Colonic mucosa (tissue), 4 donors: ENCODE measurements at places on chromosomes 3 and 15. TPM values are rescaled to one million over a fixed set of nuclear protein-coding genes. Genes with fewer than 3 reads are reported as not detected.
A peak's percentile ranks its signal among the peaks of the same experiment; 100 is the strongest.

- no peak for DNase-seq
Measured at GRCh38 chr15:94164971-94165370, 66.4 kb upstream of the MCTP2 start.

DNA sequence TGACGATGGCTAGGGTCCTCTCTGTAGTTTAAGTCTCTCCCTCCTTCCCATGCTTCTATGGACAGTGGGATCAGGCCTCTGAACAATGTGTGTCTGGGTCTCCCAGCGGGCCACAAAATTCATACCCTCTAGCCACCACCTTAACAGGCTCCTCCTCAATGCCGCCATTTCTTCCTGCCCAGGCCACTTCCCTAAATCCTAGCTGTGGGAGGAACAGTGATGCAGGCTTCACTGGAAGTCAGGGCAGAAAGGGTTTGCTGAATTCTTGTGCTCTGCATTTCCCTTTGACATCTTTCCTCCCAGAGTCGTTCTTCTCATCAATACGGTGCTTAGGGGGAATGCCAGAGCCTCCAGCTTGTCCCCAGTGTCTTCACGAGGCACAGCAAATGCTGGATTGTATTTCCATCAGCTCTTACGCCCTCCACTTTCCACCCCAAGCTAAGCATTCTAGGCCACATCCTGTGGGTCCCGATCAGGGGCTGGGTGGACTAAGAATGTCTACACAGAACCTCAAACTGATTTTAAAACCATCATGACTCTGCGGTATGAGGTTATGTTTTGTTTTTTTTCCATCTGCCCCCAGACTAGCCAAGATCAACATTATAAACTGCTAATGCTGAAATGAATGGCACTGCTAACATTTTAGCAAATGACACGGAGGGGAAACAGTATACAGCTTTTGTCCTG lies 11.9 kb upstream of the LDHAL6B start:
- no peak for DNase-seq

- DNase-seq, result no peak
Measured at GRCh38 chr3:45580112-45580765, 14.3 kb upstream of the LIMD1 start.

DNA sequence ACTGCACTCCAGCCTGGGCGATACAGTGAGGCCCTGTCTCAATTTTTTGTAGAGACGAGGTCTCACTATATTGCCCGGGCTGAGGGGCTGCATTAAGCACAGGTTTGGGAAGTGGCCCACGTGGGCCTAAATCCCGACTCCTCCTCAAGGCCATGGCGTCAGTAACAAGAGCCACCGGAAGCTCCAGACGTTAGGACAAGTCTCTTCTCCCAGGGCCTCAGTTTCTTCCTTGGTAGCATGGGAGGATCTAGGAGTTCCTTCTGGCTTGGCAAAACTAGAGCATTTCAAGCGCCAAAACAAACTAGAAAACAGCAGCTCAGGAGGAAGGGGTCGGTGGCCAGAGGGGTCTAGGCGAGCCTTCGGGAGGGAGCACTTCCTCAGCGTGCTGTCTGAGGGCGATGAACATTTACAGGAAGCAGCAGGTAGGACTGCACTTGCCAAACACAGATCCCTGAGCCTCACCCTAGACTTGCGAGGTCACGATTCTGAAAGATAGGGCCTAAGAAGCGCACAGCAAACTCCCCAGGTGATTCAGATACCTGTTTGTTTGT lies 536 bp downstream of the SNAPC5 start:
- no peak for DNase-seq

- peak; percentile 41 for DNase-seq
Measured at GRCh38 chr15:99476413-99477222, 89.2 kb upstream of the MEF2A start.

GRCh38 chr3:129794311-129795185 lies 99.0 kb downstream of the TMCC1 start:
- DNase-seq, result peak; percentile 74

DNA sequence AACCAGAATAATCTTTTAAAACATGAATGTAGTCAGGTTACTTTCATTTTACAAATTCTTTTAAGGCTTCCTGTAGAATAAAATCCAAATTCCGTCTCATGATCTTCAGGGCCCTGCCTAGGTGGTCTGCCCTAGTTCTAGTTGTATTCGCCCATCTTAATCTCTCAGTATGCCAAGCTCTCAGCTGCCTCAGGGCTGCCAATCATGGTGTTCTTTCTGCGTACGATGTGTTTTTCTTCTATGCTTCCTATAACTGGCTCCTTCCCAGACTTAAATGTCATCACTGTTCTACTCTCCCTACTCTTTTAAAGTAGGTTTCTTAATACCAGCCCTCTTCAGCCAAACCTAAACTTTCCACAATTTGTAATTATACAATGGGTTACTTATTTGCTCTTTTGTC lies 107.4 kb downstream of the GREM1 start:
- no peak for DNase-seq

DNA sequence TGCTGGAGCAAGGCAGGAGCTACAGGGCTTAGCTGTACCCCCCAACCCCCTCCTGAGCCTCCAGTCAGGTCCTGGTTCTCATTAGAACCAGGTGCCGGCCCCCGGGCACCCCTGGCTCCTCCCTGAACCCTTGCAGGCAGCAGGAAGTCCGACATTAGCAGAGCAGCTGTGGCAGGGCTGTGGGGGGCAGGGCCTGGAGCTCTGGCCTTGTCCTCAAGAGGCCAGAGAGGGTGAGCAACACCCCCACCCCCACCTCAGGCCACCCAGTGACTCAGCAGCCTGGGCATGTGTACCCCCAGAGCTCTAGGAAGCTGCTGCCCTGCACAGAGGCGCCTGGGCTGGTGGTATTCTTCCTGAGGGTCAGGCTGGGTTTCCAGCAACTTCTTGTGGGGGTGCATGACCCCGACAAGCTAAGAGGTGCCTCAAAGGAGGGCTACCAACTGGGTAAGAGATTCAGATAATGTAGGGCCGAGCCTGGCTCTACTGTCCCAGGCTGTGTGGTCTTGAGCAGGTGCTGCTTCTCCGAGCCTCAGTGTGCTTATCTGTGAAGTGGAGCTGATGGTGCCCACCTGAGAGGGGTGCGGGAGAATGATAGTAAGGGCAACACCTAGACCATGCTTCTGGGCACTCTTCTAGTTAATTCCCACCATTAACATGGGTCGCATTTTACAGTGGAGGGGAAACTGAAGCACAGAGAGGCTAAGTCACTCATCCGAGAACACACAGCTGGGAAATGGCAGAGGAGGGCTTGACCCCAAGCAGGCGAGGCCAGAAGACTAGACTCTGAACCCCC lies 16.0 kb downstream of the H1-8 start:
- no peak for DNase-seq

DNA sequence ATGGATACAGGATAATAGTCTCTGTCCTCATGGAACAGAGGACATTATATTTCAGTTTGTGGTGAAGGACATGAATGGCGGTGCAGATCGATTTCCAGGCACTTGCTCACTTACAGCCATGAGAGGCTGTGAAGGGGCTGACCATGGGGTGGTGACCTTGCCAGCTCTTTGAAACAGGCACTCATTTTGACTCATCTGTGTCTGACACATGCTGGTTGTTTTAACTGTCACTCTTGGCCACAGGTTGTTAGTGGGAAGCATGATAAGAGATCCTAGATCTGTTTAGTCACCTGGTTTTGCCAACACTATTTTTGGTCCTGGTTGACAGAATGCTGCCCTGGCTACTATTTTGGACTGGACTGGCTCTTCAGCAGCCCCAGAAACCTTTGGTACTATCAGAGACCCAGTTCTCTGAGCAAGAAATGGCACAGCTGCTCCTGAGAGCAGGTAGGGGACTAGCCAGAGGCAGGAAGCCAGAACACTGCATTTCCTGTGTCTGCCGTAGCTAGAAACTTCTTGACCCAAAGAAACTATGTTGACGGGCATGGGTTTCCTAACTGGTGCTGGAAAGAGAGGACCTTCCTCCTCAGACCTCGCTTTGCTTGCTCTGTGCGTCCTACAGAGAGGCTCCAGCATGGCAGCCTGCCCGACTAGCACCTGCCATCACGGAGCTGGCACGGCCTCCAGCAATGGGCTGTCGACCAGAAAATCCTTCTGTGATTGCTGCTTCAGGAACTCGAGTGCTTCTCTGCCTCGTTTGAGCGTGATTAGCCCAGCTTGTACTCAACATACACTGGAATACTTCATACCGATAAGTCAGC lies 6.3 kb downstream of the PXYLP1 start:
- DNase-seq, result no peak

GRCh38 chr3:123984957-123985356 lies 7.0 kb downstream of the ROPN1 start:
- no peak for DNase-seq

Gene CFAP100
- total RNA-seq, result not detected

- DNase-seq, result no peak
Measured at GRCh38 chr3:14434498-14435151, 32.2 kb downstream of the SLC6A6 start.

DNA sequence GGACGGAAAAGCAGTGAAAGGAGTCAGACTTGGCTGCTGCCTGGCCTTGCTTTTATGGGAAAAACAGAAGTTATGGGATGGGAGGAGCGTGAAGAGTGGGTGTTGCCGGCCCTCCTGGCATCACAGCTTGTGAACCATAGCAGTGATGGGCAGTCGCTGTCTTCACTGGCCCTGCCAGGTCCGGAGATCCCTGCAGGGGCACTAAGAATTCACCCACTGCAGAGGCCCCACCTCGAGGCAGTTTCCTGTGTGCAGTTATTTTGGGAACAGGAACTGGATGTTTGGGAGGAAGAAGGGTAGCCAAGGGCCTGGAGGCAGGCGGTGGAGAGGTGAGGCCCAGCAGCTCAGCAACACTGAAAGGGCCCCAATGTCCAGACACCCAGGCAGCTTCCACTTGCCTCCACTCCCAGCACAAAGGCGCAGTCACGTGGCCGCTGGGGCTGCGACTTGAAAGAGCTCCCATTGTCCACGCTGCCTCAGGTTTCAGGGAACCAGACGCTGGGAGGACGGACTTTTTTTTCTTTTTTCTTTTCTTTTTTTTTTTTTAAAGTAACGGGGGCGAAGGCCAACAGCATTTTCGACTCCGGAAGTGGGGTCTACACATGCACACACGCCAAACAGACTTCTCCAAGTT lies 255.6 kb downstream of the ZNF621 start:
- DNase-seq, result peak; percentile 36

Gene ANKRD63
- not detected for total RNA-seq

- DNase-seq, result no peak
Measured at GRCh38 chr3:186517218-186517617, 27.0 kb downstream of the CRYGS start.

Gene CCR9
- not detected for total RNA-seq

Gene GNAT1
- not detected for total RNA-seq

DNA sequence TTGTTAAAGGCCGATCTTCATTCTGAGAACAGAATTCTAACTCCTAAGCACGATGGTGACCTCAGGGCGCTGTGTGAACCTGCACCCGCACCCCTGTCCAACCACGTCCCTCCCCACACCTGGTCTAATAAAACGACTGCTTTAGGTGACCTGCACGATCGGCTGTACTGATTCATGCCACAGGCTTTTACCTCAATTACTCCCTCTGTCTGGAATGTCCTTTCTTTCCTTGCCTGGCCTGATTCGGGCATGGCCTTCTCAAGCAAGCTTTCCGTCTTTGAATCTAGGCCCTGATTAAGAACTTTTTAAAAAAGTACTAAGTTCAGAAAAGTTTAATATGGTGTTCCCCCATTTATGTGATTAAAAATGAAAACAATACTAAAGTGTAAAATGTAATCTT lies 842 bp upstream of the U2SURP start:
- DNase-seq, result peak; percentile 44

GRCh38 chr15:36210426-36210825 lies 369.0 kb upstream of the CDIN1 start:
- no peak for DNase-seq

- DNase-seq, result no peak
Measured at GRCh38 chr15:48334260-48334659, 3.0 kb downstream of the DUT start.

DNA sequence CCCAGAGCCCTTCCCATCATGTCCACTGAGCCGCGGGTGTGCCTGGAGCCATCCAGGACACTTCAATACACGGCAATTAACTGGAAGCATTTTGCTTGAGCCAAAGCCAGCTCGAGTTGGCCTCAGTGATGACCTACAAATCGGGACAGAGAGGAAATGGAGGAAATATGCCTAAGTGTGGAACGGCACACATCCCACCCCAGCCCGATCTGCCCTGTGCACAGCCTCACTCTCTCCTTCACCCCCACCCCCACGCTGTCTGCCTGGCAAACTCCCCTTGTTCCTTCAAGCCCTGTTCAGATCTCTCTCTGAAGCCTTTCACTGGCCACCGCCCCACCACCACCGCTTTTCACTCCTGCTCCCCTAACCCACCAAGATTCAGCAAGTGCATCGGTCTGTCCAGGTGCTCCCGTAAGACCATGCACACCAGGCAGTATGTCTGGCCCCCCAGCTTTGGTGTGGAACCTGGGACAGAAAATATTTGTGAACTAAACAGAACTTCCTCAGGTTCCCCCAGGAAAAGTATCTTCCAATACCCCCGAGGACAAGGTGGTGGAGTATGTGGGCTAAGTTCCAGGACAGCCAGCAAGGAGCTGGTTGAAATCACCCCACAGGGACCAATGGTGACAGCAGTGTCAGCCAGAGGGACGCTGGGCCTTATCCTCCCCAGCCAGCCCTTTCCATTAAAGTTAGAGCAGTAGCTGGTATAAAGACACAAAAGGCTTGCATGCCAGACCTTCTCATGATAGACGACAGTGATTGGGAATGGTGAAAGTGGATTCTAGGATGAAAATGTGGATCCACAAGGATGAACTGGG lies 83.7 kb downstream of the VGLL4 start:
- DNase-seq, result no peak

GRCh38 chr3:120170223-120170622 lies 76.0 kb upstream of the GSK3B start:
- no peak for DNase-seq

Gene CCR8
- total RNA-seq, result 0.29 TPM

DNA sequence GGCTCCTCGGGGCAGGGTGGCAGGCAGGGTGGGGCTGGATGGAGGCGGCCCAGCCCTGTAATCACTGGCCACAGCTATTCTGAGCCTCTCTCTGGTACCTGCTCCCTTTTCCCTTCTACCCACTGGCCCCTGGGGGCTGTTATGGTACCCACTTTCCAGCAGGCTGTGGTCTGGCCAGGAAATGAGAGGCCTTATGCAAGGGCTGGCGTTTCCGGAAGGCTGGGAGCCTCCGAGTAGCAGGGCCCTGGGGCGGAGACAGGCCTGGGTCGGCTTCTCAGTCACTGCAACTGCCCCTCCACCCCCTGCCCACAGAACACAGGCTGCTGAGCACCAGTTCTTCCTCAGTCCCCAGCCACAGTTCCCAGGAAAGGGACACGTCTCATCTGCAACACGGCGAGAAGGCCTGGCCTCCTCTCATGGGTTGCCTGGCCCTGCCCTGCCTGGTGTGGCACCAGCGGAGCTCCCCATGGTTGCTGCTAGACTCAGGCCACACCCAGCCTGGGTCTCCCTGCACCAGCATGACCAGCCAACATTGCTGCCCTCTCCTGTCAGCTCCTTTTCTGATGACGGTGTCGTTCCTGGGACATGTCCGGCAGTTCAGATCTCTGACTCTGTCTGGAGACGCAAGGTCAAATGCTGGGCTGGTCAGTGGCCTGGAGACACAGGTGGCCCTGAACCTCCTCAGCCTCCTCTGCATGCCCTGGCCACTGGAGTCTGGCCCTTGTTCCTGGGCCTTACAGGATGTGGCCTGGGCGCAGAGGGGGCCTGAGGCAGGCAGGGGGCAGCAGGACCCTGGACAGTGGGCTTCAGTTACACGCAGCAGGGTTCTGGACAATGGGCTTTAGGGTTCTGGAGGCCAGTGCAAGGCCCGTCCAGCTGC lies 6.5 kb downstream of the CHST13 start:
- no peak for DNase-seq

Gene CHRFAM7A
- 0.59 TPM for total RNA-seq

Gene TMEM207
- not detected for total RNA-seq

GRCh38 chr15:61376961-61377360 lies 147.9 kb upstream of the RORA start:
- DNase-seq, result no peak

Gene FAM240A
- total RNA-seq, result not detected
